ENCODE measurements at places on chromosomes 7 and 10. TPM values are rescaled to one million over a fixed set of nuclear protein-coding genes. Genes with fewer than 3 reads are reported as not detected.

- H3K4me1 ChIP-seq = peaks cover 42% of the 10 kb centered on the region
- H3K27me3 ChIP-seq = no peaks in the 10 kb centered on the region
- peaks cover 14% of the 10 kb centered on the region for H3K36me3 ChIP-seq
- H3K27ac ChIP-seq = no peak overlapping the region
Observed at GRCh38 chr10:102660888-102661657, 16.8 kb downstream of the TRIM8 start.

FAM107B gene
- 66.2 TPM for total RNA-seq

GRCh38 chr7:73537051-73537450, 15.0 kb upstream of the BAZ1B start:
- no peaks in the 10 kb centered on the region for H3K27me3 ChIP-seq
- DNase-seq = no peak
- no peaks in the 10 kb centered on the region for H3K4me1 ChIP-seq
- H3K36me3 ChIP-seq = peaks cover 32% of the 10 kb centered on the region
- no peak overlapping the region for H3K27ac ChIP-seq

DNA sequence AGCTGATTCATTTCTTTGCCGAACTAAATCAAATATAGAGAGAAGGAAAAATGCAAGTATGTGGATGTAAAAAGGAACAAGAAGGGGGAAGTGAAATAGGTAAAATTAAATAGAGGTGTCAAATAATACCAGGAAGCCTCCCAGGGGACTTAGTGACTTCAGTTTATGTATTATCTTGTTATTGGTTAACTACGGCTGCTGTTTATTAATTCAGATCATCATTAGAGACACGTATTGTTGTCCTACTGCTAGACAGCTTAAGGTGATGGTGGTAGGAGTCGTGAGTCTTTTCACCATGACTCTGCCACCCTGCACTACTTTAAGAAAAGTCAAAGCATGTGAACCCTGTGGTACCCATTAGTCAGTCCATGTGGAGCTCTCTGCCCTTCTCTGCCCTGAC, 289.1 kb downstream of the PRKG1 start:
- H3K4me1 ChIP-seq = no peaks in the 10 kb centered on the region
- no peak for DNase-seq
- H3K4me3 ChIP-seq = no peak overlapping the region
- no peaks in the 10 kb centered on the region for H3K36me3 ChIP-seq

C10orf62 gene
- 1.9 TPM for total RNA-seq

DNA sequence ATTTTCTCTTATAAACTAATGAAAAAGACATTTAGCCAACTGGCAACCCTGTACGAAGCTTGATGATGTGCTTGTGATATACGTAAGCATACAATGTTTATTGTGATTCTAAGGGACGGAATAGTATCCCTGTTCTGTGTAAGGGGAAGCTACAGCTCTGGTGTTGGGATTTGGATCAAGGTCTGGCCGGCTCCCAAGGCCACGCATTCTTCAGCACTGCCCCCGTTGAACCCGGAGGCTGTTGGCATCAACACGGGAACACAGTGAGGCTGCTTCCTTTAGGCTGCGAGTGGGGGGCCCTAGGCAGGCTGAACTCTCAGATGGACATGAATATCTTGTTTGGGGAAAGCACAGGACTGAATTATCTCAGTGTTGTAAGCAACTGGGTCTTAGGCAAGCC, 180.6 kb downstream of the CAMK1D start:
- H3K27me3 ChIP-seq = no peaks in the 10 kb centered on the region
- H3K4me3 ChIP-seq = no peak overlapping the region
- no peaks in the 10 kb centered on the region for H3K4me1 ChIP-seq

GRCh38 chr10:133139551-133140065, 20.4 kb upstream of the KNDC1 start:
- H3K4me3 ChIP-seq = no peak overlapping the region
- H3K4me1 ChIP-seq = no peaks in the 10 kb centered on the region
- DNase-seq = no peak
- no peaks in the 10 kb centered on the region for H3K36me3 ChIP-seq

GRCh38 chr10:80133206-80133605, 676 bp downstream of the PLAC9 start:
- no peaks in the 10 kb centered on the region for H3K4me1 ChIP-seq
- DNase-seq = no peak
- no peak overlapping the region for H3K27ac ChIP-seq
- no peaks in the 10 kb centered on the region for H3K27me3 ChIP-seq
- H3K4me3 ChIP-seq = no peak overlapping the region

PWWP2B gene
- 25.1 TPM for total RNA-seq

ICA1 gene
- total RNA-seq = 34.8 TPM

GRCh38 chr7:27221201-27221797, 21.3 kb upstream of the EVX1 start:
- H3K27ac ChIP-seq = no peak overlapping the region
- H3K27me3 ChIP-seq = peaks cover 15% of the 10 kb centered on the region
- no peaks in the 10 kb centered on the region for H3K4me1 ChIP-seq
- H3K4me3 ChIP-seq = no peak overlapping the region

LIPK gene
- total RNA-seq = not detected

DNA sequence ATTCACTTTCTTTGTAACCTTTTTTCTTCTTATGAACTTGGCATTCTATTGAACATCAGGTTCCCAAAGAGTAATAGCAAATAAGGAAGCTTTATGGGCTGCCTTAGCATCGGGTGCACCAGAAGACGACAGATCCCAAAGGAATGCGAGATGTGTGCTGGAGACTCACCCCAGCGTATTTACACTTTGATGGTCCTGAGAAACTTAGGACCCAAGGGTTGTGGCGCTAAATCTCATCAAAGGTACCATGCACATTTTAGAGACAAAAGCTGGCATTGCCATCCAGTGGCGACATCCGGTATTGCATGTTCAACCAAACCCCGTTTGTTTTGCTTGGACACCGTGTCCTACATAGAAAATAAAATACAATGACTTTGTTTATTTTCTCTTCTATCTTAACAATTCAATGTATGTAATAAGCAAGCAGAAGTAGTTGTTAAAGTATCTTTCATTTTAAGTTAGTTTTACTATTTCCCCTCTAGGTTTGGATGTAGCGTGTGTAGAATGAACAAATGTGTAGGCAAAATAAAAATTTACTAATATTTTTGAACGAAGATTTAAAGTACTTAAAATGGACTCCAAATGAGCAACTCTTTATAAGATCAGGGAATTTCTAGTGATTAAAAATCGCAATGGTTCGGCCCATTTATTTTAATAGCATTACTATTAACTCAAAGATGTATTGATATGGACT, 1154.8 kb downstream of the GATA3 start:
- no peaks in the 10 kb centered on the region for H3K36me3 ChIP-seq
- peak; percentile 32 for DNase-seq
- no peak overlapping the region for H3K27ac ChIP-seq

DNA sequence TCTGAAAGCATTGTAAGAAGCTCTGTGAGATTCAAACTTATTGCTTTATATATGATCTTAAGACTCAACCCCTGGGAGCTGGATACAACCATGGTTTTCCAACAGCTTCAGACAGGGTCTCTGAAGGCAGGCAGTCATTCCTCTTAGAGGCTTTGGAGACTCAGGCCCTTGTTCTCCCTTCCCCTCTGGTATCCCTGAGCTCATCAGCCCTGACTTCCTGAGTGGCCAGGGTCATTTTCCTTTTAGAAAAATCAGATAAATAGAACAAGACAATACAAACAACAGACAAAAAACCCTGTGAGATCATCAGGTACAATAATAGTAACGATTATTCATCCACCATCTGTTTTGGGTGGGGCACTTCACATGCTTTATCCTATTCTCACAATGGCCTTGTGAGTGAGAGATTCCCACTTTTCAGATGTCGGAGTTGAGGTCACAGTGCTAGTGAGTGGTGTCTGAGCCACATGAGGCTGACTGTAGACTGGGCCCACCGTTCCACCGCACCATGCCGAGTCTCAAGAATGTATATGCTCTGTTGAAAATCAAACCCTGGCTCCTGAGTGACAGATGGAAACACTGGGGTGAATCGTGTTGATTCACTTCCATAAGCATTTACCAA, 144.2 kb downstream of the CXCL12 start:
- no peaks in the 10 kb centered on the region for H3K4me1 ChIP-seq
- no peak overlapping the region for H3K4me3 ChIP-seq
- no peak for DNase-seq
- no peak overlapping the region for H3K27ac ChIP-seq

VAX1 gene
- total RNA-seq = not detected

- no peaks in the 10 kb centered on the region for H3K27me3 ChIP-seq
- no peak overlapping the region for H3K4me3 ChIP-seq
- H3K36me3 ChIP-seq = no peaks in the 10 kb centered on the region
- H3K4me1 ChIP-seq = no peaks in the 10 kb centered on the region
Observed at GRCh38 chr7:16034353-16034752, 347.9 kb upstream of the MEOX2 start.

All from pancreas (tissue), 10 donors.